ENCODE measurements at places on chromosomes 7 and 10. TPM values are rescaled to one million over a fixed set of nuclear protein-coding genes. Genes with fewer than 3 reads are reported as not detected.

The ATG9B gene
- not detected for total RNA-seq

The SORCS1 gene
- total RNA-seq, result not detected

The PIK3AP1 gene
- total RNA-seq, result 0.13 TPM

The ETV1 gene
- total RNA-seq, result 4.5 TPM

The HYAL4 gene
- 1.2 TPM for total RNA-seq

The TBXAS1 gene
- 0.19 TPM for total RNA-seq

The CCDC7 gene
- total RNA-seq, result 3.9 TPM

The MUC12 gene
- total RNA-seq, result not detected

The IKZF1 gene
- total RNA-seq, result not detected

The SFR1 gene
- total RNA-seq, result 5.0 TPM

The CYP3A4 gene
- total RNA-seq, result not detected

The FFAR4 gene
- not detected for total RNA-seq

The PRSS37 gene
- not detected for total RNA-seq

Data from bladder microvascular endothelial cell (primary cell).